ENCODE measurements at places on chromosomes 5 and 9.

DNA sequence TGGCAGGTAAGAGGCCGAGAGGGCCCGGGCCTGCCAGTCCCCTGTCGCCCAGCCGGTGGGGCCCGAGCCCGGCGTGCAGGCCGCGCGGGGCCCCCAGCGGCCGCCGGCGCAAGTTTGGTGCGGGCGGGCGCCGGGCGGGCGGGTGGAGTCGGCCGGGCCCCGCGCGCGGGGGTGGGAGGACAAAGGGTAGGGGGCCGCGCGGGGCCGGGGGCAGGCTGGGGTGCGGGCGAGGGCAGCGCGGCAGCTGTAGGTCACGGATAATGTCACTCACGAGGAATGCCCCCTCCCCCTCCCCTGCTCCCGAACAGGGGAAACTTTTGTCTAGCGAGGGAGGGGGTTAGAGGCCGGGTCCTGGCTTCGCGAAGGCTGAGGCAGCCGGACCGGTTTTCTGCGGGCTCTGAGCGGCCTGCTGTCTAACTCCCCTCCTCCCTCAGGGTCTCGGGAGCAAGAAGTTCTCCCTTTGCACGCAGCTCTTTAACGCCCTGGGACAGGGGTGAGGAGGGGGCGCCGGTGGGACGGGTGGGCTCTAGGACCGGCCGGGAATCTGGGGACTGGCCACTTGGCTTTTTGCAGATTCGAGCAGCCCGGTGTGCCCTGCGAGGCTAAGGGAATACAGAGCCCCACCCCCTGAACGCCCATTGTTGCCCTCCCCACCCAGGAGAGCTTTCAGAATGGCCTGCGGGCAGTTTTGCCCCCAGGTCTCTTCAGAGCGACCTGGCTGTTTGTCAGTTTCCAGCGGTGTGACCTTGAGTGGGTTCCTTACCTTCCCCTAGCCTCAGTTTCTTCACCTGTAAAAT is 21.3 kb upstream of the NDST1 start:
- no peak for DNase-seq

DNA sequence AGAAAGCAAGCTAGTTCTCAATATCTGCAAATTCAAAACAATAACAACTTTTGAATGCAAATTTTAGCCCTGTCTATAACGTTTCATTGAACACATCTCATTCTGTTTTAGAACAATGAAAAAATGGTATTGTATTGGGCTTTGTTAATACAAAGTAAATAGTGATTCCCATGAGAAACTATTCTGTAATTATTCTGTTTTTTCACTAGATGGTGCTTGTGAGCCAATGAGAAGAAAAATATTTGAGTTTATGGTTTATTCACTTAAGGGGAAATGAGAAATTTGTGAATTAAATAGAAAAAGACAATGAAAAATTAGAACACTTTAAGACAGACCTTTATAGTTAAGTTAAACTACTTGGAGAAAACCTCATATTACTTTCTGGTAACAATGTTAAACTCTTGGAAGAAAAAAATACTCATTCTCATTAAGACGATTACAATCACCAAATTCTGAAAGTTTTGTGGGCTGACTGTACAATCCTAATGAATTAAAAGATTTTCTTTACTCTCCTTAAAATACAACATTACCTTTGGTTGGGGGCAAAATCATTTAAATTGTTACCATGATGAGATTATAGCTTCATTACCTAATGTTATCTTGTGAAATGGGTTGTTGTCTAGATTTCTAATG is 127.0 kb downstream of the NNT start:
- peak; percentile 15 for DNase-seq

- no peak for DNase-seq
These were observed 420.9 kb downstream of the IRX2 start for GRCh38 chr5:2330325-2331130.

GRCh38 chr9:99050292-99050911 is 54.5 kb upstream of the TGFBR1 start:
- no peak for DNase-seq

DNA sequence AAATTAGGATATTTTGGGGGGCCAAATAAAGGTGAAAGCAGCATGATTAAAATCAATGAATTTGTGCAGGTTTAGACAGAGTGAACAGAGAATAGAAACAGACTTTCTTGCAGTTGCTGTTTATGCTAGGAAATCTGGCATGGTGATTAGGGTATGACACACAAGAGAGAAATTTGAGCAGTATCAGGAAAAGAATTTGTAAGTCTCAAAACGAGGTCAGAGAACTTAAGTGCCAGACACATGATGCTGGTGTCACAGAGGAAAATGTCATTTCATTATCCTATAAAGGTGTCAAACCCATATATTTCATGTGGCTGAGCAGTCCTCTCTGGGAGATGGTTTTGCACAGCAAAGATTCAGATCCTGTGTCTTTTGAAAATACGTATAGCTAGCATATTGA is 15.7 kb downstream of the LVRN start:
- peak; percentile 45 for DNase-seq

DNA sequence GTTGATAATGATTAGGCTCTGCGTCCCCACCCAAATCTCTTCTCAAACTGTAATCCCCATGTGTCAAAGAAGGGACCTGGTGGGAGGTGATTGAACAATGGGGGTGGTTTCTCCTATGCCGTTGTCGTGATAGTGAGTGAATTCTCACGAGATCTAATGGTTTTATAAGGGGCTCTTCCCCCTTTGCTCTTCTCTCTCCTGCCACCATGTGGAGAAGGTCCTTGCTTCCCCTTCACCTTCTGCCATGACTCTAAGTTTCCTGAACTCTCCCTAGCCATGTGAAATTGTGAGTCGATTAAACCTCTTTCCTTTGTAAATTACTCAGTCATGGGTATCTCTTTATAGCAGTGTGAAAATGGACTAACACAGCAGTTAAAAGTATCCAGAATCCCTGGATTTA is 715.2 kb upstream of the DMAC1 start:
- DNase-seq, result no peak

DNA sequence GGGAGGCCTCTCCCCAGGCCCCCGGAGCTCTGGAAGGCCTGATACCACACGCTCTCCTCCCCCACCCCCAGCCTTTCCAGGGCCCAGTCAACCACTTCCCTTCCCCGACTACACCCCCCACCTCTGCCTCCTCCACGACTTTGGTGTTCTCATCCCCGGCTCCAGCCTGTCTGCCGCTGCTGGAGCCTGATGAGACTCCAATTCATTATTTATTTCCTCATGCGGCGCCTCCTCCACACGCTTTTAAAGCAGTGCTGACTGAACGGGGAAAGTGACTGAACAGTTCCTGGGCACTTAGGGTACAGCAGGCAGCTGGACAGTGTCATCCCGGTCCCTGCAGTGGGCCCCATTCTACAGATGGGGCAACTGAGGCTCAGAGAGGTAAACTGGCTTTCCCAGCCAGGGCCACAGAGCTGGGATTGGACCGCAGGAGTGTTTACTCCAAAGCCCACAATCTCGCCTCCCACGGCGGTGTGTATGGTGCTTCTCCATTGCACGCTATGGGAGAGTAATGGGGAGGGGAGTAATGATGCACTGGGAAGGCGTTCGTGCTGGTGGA is 15.9 kb upstream of the RPL26L1 start:
- peak; percentile 73 for DNase-seq

- DNase-seq, result no peak
These were observed 5.8 kb downstream of the ALDOB start for GRCh38 chr9:101429736-101430135.

GRCh38 chr9:137638680-137639079 is 19.9 kb downstream of the EHMT1 start:
- no peak for DNase-seq

Measured in HTR-8/SVneo (cell line).